Kidney (tissue), 22 donors: ENCODE measurements at places on chromosomes 5 and 9.

GRCh38 chr5:32802764-32803163 lies 91.6 kb downstream of the NPR3 start:
- DNase-seq = no peak

GRCh38 chr9:22682536-22682935 lies 235.9 kb downstream of the DMRTA1 start:
- no peak for DNase-seq

DNA sequence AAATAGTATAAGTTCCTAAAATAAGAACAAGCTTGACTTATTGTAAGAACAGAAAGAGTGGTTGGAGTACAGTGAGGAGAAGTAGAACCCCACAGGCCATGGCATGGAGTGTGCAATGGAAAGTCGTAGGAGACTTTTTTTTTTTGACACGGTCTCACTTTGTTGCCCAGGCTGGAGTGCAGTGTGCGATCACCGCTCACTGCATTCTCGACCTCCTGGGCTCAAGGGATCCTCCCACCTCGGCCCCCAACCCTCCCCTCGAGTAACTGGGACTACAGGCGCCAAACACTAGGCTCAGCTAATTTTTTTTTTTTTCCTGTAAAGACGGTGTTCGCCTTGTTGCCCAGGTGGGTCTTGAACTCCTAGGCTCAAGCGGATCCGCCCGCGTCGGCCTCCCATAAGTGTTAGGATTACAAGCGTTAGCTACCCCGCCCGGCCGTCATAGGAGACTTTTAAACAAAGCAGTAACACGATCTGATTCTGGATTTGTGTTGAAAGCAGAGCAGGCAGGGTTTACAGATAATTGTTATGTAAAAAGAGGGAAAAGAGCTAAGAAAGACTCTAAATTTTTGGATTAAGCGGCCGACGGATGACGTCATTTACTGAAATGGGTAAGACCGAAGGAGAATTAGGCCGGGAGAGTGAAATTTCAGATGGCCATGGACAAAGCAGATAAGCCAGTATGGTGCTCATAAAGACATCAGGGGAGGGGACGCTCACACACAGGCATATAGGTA lies 752 bp downstream of the TSTD2 start:
- peak; percentile 91 for DNase-seq

- no peak for DNase-seq
These were observed 134.3 kb upstream of the POU5F2 start for GRCh38 chr5:93875693-93876092.

- DNase-seq = no peak
These were observed 4.1 kb upstream of the ADRA1B start for GRCh38 chr5:159912033-159912800.

GRCh38 chr5:26649000-26649399 lies 389.4 kb downstream of the CDH9 start:
- DNase-seq = no peak

- DNase-seq = no peak
These were observed 96.1 kb downstream of the ZNF462 start for GRCh38 chr9:106958955-106959657.

- no peak for DNase-seq
These were observed 51.5 kb downstream of the MLLT3 start for GRCh38 chr9:20570756-20571155.

DNA sequence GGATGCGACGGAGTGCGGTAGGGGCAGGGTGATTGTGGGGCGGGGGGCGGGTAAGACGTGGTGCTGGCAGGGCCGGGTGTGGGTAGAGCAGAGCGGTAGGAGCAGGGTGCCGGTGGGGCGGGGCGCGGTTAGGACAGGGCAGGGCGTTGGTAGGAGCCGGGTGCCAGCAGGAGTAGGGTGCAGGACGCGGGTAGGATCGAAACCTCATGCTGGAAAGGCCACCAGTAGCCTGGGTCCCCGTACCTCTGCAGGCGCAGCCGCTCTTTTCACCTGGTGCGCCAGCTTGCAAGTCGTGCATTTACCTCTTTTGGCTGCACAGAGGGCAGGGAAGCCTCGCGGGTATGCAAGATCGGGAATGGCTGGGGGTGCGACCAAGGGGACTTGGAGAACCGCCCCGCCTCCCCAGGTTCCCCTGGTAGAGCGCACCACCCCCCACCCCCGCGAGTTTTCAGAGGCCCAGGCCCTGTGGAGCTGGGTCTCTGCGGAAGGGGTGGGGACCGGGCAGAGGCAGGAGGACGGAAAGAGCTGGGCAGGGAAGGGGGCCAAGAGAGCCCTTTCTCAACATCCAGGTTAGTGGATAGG lies 104.8 kb upstream of the SIMC1 start:
- DNase-seq = no peak

DNA sequence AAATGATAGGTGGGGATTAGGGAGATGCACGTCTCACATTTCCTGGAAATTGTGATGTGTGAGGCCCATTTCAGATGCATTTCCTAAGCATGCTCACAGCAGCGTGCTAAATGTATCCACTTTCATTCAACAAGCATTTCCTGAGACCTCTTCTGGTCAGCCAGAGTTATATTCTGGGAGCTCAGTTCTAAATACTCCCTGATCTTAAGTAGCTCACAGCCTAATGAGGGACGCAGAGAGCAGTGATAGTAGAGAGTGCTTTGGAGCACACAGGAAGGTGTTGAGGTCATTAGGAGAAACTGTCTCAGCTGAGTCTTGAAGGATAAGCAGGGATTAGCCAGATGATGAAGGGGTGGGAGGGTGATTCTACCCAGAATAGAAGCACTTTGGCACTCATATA lies 46.2 kb upstream of the FSD1L start:
- peak; percentile 27 for DNase-seq

GRCh38 chr5:54383941-54384340 lies 71.6 kb upstream of the HSPB3 start:
- no peak for DNase-seq

- DNase-seq = no peak
These were observed 335 bp downstream of the GALNT12 start for GRCh38 chr9:98807814-98808195.

- no peak for DNase-seq
These were observed 56.9 kb upstream of the GGTA1 start for GRCh38 chr9:121556580-121556979.

- DNase-seq = peak; percentile 13
These were observed 4.1 kb downstream of the PAEP start for GRCh38 chr9:135565636-135566035.

GRCh38 chr5:95080030-95080429 lies 204.9 kb downstream of the MCTP1 start:
- DNase-seq = no peak

DNA sequence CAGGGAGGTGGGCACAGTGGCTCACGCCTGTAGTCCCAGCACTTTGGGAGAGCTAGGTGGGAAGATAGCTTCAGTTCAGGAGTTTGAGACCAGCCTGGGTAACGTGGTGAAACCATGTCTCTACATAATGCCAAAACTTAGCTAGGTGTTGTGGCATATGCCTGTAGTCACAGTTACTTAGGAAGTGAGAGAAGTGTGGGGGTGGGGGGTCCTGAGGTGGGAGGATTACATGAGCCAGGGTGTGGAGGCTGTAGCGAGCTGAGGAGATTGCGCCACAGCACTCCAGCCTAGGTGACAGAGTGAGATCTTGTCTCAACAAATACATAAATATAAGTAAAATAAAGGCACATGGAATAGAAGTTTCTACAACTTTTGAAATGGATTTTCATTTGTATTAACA lies 23.1 kb downstream of the VCAN start:
- no peak for DNase-seq

DNA sequence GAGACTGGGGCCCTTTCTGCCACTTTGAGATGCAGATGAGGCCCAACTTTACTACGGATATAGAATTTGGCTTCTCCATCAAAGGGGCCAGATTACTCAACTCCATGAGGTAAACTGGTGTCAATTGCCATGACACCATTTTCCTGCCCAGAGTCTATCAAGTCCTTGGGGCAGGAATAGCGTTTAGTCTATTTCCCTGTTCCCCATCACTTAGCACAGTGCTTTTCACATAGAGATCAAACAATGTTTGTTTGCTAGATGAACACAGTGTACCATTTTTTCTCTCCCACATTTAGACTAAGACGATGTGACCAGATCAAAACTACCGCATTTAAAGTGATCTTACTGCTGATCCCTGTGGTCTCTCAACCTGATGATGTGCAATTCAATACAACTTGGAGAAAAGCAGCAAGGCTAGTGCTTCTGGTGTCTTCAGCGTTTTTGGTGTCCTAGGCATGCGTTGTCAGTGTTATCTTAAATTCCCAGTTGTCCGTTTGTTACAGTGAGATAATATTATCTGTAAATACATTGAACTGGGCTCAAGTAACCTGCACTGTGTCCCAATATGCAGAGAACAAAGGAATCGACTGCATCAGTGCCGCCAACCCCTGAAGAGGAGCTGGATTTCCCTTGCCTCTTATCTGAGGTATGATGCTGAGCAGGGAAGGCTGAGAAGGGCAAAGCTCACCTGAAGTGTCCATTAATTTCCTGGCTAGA lies 446.2 kb downstream of the PLK2 start:
- no peak for DNase-seq

- DNase-seq = peak; percentile 59
These were observed 93.0 kb downstream of the YTHDC2 start for GRCh38 chr5:113606298-113607134.

DNA sequence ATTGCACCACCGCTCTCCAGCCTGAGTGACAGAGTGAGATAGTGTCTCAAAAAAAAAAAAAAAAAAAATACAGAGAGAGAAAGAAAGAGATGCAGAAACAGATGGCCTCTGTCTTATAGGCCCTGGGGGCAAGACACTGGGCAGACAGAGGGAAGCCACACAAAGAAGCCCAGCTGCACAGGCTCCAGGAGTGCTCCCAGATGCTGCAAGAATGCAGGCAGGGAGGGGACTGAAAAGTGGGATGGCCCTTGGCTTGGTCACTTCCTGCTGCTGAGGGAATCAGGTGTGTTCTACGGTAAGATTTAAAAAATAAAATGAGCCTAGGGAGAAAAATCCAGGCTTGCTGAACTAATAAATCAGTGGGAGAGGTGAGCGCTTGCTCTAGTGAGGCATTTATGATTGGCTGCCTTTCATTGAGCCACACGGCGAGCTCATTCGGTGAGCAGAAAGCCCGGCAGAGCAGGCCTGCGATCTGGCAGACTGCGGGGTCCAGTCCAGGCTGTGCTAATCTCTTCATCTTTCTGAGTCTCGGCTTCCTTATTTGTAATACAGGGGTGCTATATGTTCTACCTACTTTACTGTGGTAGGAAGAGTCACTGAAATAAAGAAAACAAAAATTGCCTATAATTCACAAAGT lies 80.6 kb downstream of the RAD23B start:
- no peak for DNase-seq

- DNase-seq = no peak
These were observed 200.9 kb upstream of the PTGER4 start for GRCh38 chr5:40478766-40479165.

- no peak for DNase-seq
These were observed 547.0 kb upstream of the COX7C start for GRCh38 chr5:86070719-86071118.

DNA sequence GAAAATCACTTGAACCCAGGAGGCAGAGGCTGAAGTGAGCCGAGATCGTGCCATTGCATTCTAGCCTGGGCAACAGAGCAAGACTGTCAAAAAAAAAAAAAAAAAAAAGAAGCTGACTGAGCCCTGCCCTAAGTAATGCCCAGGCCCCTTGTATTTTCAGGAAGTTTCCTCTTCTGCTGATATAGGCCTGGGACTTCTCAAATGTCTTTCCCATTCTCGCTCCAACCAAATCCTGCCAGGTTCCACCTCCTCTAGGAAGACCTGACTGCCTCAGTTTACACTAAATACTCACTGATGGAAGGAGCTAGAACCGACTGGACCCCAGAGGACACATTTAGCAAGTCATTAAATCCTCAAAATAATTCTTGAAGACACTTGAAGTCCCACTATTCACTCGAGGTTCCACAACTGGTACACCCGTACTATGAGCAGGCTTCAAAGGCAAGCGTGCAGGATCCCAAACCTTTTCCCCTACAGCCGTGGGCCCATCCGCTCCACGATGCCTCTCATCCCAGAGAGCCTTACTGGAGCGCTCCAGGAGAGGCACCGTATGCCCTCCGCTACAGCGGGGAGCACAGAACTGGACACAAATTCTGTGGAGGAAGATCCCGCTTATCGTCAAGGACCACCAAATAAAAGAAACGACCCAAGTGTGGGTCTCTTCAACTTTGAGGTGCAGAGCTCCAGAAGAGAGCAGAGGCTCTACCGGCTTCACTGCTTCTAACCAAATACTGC lies 676 bp downstream of the NOL6 start:
- no peak for DNase-seq

- DNase-seq = no peak
These were observed 128.2 kb downstream of the TMEM161B start for GRCh38 chr5:88140396-88140855.

GRCh38 chr5:150111122-150111521 lies 24.8 kb upstream of the CSF1R start:
- no peak for DNase-seq

- DNase-seq = no peak
These were observed 314.0 kb upstream of the SMARCA2 start for GRCh38 chr9:1701113-1701512.

- DNase-seq = no peak
These were observed 2.0 kb downstream of the NMUR2 start for GRCh38 chr5:152403046-152403445.

DNA sequence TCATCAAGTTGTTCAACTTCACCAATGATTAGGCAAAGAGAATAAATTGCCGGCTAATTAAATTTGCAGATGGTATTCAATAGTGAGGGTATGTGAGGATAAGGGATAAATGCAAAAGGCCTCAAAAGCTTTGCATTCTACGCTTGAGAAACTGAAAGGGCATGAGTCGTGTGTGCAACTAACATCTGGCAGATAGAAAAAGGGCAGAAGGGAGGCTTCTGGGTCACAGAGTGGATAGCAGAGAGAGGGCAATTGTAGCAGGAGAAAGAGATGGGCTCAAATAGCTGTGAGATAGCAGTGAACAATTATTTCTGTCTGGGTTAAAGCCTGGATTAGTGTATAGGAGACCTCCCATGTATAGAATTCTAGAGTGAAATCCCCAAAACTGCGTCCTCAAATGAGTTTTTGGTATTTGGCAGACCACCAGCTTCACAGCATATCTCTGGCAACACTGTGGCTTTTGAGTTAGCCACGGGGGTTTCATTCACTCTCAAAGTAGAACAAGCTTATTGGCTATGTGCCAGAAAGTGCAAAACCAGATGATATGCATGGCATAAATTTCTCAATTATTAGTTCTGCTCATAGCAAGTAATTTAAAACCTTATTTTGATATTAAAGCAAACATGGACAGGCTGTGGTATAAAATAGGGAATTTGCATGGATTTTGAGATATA lies 586.3 kb downstream of the BRINP1 start:
- no peak for DNase-seq

DNA sequence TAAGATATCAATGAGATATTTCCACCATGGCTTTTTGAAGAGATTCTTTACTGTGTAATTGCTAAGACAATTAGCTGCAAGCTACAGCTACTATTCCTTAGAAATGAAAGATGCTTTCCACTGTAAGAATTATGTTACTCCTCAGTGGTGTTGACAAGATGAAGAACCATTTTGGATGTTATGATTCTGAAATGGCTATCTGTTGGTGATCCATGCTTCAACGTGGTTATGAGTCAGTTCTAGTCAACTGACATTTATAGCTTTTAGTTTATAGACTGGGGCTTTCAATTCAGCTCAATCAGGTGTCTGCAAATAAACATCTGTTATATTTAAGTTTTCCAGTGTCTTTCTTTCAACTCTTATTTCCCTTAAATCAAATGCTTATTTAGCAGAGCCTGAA lies 93.7 kb downstream of the SGCD start:
- DNase-seq = no peak
